ENCODE measurements at places on chromosomes 5 and 9.

DNA sequence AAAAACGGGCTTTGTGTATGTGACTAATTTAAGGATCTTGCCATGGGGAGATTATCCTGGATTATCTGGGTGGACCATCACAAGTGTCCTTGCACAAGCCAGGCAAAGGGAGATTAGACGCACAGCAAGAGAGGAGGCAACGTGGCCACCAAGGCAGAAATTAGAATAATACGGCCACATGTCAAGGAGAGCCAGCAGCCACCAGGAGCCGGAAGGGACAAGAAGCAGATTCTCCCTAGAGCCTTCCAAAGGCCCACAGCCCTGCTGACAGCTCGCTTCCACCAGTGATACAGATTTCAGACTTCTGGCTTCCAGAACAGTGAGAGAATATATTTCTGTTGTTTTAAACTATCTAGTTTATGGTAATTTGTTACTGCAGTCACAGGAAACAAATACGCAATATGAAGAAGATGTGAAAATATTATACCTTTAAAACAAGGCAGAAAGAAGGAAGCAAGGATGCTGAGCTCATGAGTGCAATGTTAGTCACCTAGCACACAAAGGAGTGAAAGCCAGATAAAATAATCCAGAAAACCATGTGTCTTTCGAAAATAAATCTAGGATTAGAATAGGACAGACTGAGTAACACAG lies 28.7 kb upstream of the F2RL1 start:
- no peak for DNase-seq

GRCh38 chr5:18111906-18112465 lies 477.7 kb downstream of the TAF11L14 start:
- DNase-seq = no peak

GRCh38 chr9:109794361-109795012 lies 14.5 kb downstream of the PALM2AKAP2 start:
- DNase-seq = no peak

DNA sequence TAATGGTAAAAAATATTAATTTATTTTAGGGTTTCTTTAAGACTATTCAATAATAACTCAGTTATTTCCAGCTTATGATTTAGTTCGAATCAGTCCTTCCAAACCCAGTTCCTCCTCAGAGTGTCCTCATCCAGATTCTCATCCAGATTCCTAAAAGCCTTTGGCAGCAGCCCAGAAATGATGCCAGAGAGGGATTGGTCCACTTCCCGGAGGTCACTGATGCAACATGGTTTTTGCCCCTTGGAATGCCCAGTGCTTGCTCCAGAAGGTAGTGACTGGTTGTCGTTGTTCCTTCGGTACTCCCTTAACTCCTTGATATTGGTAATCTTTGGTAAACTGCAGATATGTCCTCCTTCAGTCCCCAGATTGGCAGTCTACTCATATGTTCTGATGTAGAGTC lies 493.1 kb upstream of the DMAC1 start:
- no peak for DNase-seq

- DNase-seq = no peak
Observed at GRCh38 chr5:159725475-159725874, 190.8 kb upstream of the ADRA1B start.

- no peak for DNase-seq
Observed at GRCh38 chr5:24145806-24146205, 499.0 kb downstream of the CDH10 start.

DNA sequence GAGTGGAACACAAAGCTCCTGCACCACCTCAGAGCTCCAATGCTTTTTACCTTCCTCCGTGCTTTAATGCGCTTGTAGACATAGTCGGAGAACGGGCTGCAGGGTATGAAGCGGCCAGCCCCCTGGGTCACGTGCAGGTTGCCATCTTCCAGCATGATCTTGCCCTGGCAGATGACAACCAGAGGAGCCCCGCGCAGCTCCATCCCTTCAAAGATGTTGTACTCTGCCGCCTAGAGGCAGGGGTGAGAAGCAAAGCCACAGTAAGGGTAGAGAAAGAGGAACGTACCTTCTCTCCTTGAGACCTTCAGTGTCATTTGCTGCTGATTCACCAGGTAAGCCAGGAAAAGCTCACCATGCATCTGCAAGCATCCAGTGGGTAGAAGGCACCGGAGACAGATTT lies 112.3 kb downstream of the DPYSL3 start:
- DNase-seq = no peak

- no peak for DNase-seq
Observed at GRCh38 chr5:141857226-141857625, 21.0 kb downstream of the PCDH1 start.

DNA sequence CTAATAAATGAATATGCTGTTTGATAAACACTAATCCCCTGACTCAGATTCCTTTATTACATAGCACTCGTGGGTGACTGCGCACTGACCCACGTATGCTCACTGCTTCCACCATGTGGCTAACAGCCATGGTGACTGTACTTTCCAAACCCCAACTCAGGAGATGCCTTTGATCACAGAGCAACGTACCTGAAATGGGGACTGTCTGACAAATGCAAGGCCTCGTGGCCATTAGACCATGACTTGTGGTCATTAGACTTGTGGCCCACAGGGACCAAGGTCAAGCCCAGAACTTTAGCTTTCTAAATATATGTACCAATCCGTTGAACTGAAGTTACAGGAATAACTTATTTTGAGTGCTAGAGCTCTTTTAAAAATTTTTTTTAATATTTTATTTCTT lies 46.6 kb downstream of the CYFIP2 start:
- peak; percentile 38 for DNase-seq

DNA sequence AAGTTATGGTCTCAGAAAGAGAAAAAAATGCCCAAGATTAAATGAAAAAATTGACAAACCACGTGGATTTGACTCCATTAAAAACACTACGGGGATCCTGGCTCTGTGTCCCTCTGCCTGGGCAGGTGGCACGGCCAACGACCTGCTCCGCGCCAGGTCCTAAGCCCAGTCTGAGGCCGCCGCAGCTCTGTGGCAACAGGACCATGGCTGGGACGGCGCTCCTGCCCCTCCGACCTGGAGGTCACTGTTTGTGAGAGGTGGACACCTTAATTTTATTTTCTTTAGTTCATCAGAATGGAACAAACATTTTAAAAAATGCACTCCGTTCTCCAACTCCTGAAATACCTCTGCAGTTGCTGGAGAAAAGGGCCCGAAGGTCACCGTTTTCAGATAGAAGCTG lies 369.4 kb downstream of the CDH9 start:
- no peak for DNase-seq

GRCh38 chr9:26809795-26810194 lies 82.8 kb downstream of the CAAP1 start:
- DNase-seq = no peak

- DNase-seq = no peak
Observed at GRCh38 chr9:20749496-20750198, 65.6 kb downstream of the FOCAD start.

DNA sequence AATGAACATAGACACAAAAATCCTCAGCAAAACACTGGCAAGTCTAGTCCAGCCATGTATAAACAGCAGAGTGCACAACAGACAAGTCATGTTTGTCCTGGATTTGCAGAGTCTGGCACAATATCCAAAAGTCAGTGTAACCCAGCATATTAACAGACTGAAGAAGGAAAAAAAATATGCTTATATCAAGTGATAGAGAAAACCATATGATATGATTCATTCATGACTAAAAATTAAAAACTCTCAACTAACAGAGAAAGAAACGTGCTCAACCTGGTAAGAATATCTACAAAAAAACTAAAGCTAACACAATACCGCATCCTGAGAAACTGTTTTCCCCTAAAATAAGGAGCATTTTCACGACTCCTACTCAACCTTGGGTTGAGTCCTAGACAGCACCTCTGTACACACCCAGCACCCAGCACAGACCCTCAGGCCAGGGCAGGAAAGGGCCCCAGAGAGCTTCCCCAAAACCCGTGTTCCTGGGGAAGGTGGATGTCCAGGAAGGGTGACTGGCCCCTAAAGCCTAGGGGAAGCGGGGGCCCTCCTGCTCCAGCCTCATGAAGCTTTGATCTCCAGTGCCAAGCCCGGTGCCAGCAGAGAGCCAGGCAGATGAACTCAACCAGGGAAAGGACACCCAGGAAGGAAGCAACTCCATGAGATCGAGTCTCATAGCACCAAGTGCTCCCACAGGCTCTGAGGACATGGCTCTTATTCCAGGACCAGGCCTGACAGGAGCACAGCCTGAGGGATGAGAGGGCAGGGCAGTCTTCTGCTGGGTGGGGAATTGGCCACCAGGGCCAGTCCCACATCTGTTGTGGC lies 38.9 kb downstream of the ADAMTS2 start:
- no peak for DNase-seq

- no peak for DNase-seq
Observed at GRCh38 chr9:93984860-93985259, 29.7 kb upstream of the BARX1 start.

GRCh38 chr5:126641387-126641786 lies 40.6 kb downstream of the PHAX start:
- no peak for DNase-seq

- DNase-seq = no peak
Observed at GRCh38 chr5:156036640-156037039, 290.3 kb upstream of the SGCD start.

DNA sequence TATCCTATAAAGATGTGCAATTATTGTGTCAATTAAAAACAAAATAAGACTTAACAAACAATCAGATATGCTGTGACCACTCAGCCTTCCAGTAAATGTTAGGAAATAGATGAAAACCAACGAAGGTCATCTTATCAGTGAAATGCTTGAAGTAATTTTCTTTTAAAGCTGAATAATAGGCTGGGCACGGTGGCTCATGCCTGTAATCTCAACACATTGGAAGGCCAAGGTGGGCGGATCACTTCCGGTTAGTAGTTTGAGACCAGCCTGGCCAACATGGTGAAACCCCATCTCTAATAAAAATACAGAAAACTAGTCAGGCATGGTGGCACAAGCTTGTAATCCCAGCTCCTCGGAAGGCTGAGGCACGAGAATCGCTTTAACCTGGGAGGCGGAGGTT lies 31.2 kb downstream of the NLN start:
- no peak for DNase-seq

GRCh38 chr9:108416324-108416723 lies 439.5 kb downstream of the ACTL7B start:
- no peak for DNase-seq

GRCh38 chr5:99037668-99038067 lies 108.9 kb upstream of the CHD1 start:
- DNase-seq = no peak

DNA sequence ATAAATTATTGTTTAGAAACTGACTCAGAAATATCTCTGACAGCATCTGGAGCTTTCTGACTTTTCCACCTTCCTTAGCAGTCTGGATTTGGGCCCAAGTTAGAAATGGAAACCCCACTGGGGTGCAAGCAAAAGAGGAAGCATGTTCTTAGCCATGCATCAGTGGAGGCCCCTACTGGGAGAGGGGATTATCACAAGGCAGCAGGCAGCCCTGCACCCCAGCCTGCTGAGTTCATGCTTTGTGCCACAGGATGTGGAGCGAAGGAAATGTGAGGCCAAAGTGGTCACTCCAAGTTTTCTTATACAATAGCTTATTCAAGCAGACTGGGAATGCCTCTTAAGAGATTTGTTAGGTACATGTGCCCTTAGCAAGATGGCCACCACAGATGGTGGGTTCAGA lies 146.5 kb upstream of the TLX3 start:
- no peak for DNase-seq

GRCh38 chr5:139925650-139926640 lies 117.2 kb downstream of the NRG2 start:
- no peak for DNase-seq

DNA sequence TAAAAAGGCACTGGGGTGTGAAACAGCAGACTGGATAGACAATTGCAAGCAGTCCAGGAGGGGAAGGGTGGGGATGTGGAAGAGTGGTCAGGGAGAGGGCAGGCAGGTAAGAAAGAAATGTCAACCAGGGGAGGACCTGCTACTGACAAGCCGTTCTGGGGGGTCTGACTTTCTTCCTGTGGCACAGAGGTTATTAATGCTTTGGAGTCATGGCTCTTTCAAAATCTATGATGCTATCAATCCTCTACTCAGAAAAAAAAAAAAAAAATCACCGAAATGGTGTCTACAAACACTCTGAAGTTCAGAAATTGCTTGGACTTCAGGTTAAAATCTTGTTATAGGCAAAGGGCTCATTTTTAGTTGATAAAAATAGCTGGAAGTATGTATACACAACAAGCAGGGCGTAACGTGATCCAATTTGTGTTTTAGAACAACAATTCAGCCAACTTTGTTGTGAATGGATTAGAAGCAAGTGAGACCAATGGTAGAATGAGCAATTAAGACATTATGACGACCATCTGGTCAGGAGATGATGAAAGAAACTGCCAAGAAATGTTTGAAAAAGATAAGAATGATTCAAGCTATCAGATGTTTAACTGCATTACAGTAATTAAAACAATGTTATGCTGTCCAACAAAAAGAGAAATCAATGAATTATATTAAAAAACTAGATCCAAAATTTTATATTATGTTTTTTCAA lies 255.2 kb downstream of the DEPDC1B start:
- DNase-seq = no peak

DNA sequence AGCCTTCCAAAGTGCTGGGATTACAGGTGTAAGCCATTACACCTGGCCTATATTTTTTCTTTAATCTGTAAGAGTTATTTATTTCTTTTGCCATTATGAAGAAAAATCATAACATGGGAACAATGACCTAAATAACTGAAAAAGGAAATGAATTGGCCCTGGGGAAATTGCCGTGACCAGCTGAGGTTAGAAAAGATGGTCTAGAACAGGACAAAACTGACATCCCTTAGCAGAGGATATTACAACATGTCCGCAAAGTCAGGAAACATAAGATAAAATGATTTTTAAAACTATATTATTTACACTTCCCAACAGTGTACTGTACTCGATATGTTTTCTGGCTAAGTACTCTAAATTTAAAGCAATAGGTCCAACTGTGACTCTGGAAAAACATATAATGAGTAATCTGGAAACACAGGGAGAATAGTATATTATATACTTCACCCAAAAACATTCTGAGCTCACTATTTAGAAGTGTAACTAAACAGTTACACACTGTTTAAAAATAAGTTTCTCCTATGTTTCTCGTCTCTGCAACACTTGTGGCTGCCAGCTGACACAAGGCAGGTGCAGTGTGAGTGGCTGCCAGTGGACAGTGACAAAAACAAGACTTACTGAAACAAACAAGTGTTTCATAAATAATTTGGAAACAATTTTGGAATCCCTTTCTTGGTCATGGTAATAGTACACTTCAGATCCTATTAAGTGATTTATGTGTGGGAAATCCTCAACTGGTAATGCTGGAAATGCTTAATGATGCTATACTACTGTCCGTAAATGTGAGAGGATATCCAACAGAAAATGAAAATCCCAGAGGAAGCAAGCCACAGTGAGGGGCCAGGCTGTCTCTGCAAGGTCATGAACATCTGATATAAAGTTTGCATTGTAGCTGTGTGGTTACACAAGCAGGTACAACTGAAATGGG lies 69.1 kb downstream of the C9orf85 start:
- DNase-seq = peak; percentile 45

Data from muscle of arm (tissue), 14 donors.